ENCODE measurements at places on chromosomes 2 and 18.

GRCh38 chr2:109385506-109385905, 228.3 kb downstream of the SEPTIN10 start:
- no peak for DNase-seq

- no peak for DNase-seq
These were observed 68.8 kb downstream of the SH3RF3 start for GRCh38 chr2:109197491-109198418.

GRCh38 chr2:55712477-55713060, 18.9 kb upstream of the PNPT1 start:
- no peak for DNase-seq

DNA sequence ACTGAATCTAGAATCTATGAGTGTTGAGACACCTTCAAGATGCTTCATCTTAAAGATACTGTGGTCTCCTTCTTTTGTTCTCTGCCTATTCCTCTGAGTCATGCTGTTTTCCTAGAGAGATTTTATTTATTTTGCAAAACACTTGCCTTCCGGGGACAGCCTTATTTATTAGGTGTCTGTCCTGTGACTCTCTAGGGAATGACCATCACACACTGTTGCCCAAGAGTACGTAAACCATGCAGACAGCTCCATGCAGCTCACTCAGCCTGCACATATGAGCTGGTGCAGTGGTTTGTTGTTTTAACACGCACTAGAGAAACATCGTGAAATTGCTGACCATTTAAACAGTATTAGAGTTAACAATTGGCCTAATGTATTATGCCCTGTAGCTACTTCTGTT, 12.4 kb upstream of the ADCYAP1 start:
- DNase-seq = no peak

DNA sequence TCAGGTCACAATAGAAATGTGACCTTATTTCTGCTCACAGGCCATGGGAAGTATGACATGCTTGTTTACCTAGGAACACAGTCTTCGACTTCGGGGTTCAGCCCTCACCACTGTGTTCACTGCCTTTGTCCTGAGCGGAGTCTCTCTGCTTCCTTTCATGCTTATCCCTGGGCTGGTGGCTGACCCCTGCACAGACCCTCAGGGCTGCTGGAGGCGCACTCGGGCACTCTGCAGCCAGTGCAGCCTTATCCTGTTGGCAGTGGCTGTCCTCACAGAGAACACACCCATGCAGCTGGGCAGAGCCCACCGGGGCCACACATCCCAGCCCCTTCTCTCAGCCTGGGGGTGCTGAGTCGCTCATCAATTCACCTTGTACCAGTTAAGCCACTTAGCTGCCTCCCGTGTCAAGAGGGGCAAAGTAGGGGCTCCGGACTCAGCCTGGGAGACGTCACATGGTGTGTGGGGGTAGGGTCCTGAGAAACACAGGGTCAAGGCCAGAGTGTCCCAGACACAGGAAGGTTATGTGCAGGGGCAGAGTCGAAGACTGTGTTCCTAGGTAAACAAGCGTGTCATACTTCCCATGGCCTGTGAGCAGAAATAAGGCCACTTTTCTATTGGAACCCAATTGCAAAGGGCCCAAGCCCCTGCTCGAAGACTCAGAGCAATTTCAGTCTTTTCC, 107.5 kb downstream of the FAM210A start:
- no peak for DNase-seq

Data from activated CD8-positive, alpha-beta memory T cell treated with anti-CD3 and anti-CD28 coated beads for 1 hour (primary cell).